ENCODE measurements at places on chromosomes 13 and 19.
A peak's percentile ranks its signal among the peaks of the same experiment; 100 is the strongest.

DNA sequence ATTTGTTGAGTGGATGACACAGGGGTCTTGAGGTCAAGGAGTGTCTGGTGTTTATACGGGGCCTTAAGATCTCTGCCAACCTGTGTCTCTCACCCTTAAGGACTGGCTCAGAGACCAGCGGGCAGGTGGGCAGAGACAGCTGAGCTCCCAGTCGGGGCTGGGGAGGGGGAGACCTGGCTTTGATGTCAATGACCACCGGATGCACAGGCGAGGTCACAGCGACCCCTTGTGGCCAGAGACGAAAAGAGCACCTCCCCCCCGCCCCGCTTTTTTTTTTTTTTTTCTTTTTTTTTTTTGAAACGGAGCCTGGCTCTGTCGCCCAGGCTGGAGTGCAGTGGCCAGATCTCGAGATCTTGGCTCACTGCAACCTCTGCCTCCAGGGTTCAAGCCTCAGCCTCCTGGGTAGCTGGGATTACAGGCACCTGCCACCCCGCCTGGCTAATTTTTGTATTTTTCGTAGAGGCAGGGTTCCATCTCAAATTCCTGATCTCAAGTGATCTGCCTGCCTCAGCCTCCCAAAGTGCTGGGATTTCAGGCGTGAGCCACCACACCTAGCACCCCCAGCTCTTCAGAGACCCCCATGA is 12.1 kb upstream of the KLK14 start:
- DNase-seq: no peak
- H3K27me3 ChIP-seq: no peaks in the 10 kb centered on the region
- peaks cover 13% of the 10 kb centered on the region for H3K4me1 ChIP-seq
- H3K36me3 ChIP-seq: no peaks in the 10 kb centered on the region

DNA sequence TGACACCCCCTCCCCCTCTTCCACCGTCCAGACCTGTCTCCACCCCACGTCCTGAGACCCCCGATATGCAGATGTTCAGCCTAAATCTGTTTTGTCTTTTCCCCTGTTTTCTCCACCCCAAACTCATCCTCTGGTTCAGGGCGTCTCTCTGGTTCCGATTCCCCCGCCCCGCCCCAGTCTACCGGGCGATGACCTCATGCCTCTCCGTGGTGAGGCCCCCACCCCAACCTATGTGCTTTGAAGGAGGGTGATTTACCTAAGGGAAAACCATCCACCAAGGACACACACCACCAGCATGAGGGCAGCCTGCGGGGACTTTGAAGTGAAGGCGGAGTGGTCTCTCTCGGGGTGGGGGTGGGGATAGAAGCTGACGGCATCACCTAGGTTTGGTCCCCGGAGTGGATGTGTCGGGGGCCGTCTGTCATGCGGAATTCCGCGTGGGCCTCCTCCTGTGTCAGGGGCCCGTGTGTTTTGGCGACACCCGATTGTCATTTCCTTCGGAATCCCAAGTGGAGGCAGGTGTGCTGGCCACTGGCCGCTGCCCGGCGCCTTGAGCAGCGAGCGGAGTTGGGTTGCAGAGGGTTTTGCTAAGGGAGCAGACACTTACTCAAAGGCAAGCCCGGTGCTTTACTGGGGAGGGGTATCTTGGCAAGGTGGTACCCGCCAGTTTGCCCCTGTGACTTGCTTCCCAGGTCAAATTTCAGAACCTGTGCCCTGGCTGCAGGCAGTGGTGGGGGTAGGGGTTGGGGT is 1.4 kb downstream of the FZR1 start:
- no peaks in the 10 kb centered on the region for H3K27me3 ChIP-seq
- H3K4me3 ChIP-seq: peak overlapping the region; percentile 90
- peak overlapping the region; percentile 88 for H3K27ac ChIP-seq
- H3K4me1 ChIP-seq: peaks cover 40% of the 10 kb centered on the region
- peaks cover 30% of the 10 kb centered on the region for H3K36me3 ChIP-seq

GRCh38 chr13:98970330-98970729 is 7.5 kb downstream of the DOCK9 start:
- peak overlapping the region; percentile 51 for H3K27ac ChIP-seq
- H3K4me1 ChIP-seq: peaks cover 54% of the 10 kb centered on the region
- no peak for DNase-seq
- no peaks in the 10 kb centered on the region for H3K27me3 ChIP-seq

GRCh38 chr13:44318161-44318560 is 55.5 kb upstream of the SERP2 start:
- no peak for DNase-seq
- H3K27me3 ChIP-seq: no peaks in the 10 kb centered on the region
- peak overlapping the region; percentile 63 for H3K27ac ChIP-seq
- no peaks in the 10 kb centered on the region for H3K36me3 ChIP-seq
- H3K4me1 ChIP-seq: peaks cover 20% of the 10 kb centered on the region

DNA sequence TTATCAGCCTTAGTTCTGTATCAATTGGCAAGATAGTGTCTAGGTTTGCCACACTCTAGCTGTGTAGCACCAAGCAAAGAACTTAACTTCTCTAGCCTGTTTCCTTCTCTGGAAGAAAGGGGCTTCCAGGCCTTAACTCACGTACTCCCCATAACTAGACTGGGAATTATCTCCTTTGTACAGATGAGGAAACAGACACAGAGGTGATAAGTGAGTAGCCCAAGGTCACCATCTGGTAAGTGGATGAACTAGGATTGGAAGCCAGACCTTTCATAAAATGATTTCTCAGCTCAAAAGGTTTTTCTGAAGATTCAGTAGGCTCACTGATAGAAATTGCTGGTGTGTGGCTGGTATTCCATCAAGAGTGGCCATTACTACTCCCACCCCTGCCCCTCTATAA is 3.1 kb downstream of the ZNF428 start:
- H3K36me3 ChIP-seq: peaks cover 30% of the 10 kb centered on the region
- H3K27me3 ChIP-seq: no peaks in the 10 kb centered on the region
- no peak overlapping the region for H3K4me3 ChIP-seq
- peaks cover 12% of the 10 kb centered on the region for H3K4me1 ChIP-seq
- no peak for DNase-seq
- H3K27ac ChIP-seq: no peak overlapping the region

- no peak overlapping the region for H3K27ac ChIP-seq
- no peak for DNase-seq
- no peak overlapping the region for H3K4me3 ChIP-seq
- H3K27me3 ChIP-seq: no peaks in the 10 kb centered on the region
Measured at GRCh38 chr19:46935066-46935663, 74.4 kb downstream of the ARHGAP35 start.

- peaks cover 76% of the 10 kb centered on the region for H3K36me3 ChIP-seq
- H3K27me3 ChIP-seq: no peaks in the 10 kb centered on the region
- H3K4me1 ChIP-seq: peaks cover 9% of the 10 kb centered on the region
- no peak overlapping the region for H3K4me3 ChIP-seq
- DNase-seq: no peak
Measured at GRCh38 chr19:19329126-19329525, 8.5 kb downstream of the MAU2 start.

DNA sequence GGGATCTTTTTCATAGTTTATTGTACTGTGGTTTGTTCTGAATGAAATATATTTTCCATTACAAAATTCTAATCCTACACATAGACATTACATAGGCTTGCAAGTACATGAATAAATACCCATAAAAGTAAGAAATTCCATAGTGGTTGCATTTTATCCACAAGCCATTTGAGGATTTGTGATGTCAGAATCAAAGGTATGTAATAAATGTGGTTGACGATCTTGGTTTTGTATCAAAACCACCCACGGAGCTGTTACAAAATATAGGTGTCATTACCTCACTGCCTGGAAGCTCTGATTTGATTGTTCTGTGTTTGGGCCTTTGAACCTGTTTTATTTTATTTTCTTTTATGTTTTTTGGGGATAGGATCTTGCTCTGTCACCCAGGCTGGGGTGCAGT is 125.1 kb downstream of the NALCN start:
- no peaks in the 10 kb centered on the region for H3K36me3 ChIP-seq
- no peak for DNase-seq
- no peaks in the 10 kb centered on the region for H3K27me3 ChIP-seq
- no peak overlapping the region for H3K4me3 ChIP-seq
- H3K4me1 ChIP-seq: no peaks in the 10 kb centered on the region

- no peak for DNase-seq
- no peak overlapping the region for H3K4me3 ChIP-seq
Measured at GRCh38 chr19:5186293-5187050, 154.1 kb downstream of the PTPRS start.

GRCh38 chr13:64684685-64685431 is 2545.3 kb downstream of the PCDH9 start:
- no peaks in the 10 kb centered on the region for H3K36me3 ChIP-seq
- no peaks in the 10 kb centered on the region for H3K27me3 ChIP-seq
- DNase-seq: no peak
- no peak overlapping the region for H3K27ac ChIP-seq
- no peaks in the 10 kb centered on the region for H3K4me1 ChIP-seq
- H3K4me3 ChIP-seq: no peak overlapping the region

DNA sequence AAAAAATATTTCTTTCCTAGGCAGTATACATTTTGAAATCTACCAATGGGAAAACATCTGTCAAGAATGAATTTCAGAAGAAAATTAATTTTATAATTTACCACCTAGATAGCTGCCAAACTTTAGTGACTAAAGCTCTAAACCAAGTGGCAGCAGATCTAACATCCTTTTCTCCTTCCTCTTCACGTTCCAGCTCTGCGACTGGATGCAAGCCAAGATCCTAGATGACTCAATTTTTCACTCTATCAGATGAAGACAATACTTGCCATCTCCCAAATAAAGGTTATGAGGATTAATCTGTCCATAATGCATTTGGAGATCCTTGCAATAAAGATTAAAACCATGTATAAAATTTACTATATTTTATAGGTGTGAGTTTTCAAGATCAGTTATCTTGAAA is 66.7 kb upstream of the MIR17HG start:
- H3K4me3 ChIP-seq: no peak overlapping the region
- no peaks in the 10 kb centered on the region for H3K4me1 ChIP-seq
- DNase-seq: no peak
- no peaks in the 10 kb centered on the region for H3K27me3 ChIP-seq
- H3K27ac ChIP-seq: no peak overlapping the region

- peaks cover 37% of the 10 kb centered on the region for H3K4me1 ChIP-seq
- H3K27ac ChIP-seq: no peak overlapping the region
- H3K4me3 ChIP-seq: no peak overlapping the region
- DNase-seq: no peak
Measured at GRCh38 chr19:1474011-1474764, 4.8 kb downstream of the C19orf25 start.

DNA sequence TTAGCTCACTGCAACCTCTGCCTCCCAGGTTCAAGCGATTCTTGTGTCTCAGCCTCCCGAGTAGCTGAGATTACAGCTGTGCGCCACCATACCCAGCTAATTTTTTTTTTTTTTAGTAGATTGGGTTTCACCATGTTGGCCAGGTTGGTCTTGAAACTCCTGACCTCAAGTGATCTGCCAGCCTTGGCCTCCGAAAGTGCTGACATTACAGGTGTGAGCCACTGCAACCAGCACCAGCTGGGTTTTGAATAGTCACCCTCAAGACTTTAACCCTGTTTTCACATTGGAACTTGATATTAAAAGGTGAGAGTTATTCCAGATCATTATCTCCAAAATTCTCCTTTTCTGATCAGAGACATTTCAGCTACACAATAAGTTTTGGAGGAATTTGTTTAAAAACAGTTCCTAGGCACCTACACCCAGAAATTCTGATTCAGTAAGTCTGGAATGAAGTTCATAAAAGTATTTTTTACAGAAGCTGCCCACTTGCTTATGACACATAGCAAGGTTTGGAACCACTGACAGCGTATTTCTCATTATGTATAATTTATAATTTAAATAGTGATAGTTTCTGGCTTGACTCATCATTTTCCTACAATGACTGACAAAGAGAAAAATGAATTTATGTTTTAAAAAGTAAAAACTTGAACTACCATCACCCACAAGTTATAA is 417.3 kb downstream of the DIAPH3 start:
- H3K4me3 ChIP-seq: no peak overlapping the region
- DNase-seq: no peak
- H3K27me3 ChIP-seq: no peaks in the 10 kb centered on the region
- H3K27ac ChIP-seq: no peak overlapping the region

- DNase-seq: no peak
- peaks cover 27% of the 10 kb centered on the region for H3K36me3 ChIP-seq
Measured at GRCh38 chr19:16386619-16387240, 62.1 kb downstream of the KLF2 start.

GRCh38 chr19:46181388-46181779 is 33.3 kb downstream of the IGFL2 start:
- no peak overlapping the region for H3K27ac ChIP-seq
- no peaks in the 10 kb centered on the region for H3K27me3 ChIP-seq
- H3K4me3 ChIP-seq: no peak overlapping the region
- H3K36me3 ChIP-seq: no peaks in the 10 kb centered on the region

DNA sequence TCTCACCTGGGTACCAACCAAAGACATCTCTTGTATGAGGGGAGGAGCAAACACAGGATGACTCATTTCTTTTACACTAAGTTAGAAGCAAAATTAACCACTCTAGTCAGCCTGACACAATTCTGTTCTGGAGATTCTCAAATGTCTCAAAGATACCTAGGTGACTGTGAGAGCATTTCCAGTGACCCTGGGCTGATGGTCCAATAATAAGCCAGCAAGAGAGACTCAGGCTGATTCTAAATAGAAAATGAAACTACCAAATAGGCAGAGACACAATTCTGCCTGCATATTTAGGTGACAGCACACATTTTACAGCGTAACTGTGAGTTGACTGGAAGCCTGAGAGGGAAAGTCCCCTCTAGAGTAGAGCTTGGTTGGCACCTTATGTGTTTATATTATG is 16.3 kb downstream of the ZNF91 start:
- no peaks in the 10 kb centered on the region for H3K27me3 ChIP-seq
- H3K36me3 ChIP-seq: peaks cover 30% of the 10 kb centered on the region
- no peak overlapping the region for H3K4me3 ChIP-seq
- H3K4me1 ChIP-seq: peaks cover 46% of the 10 kb centered on the region
- H3K27ac ChIP-seq: no peak overlapping the region

GRCh38 chr19:5292453-5292821 is 48.2 kb downstream of the PTPRS start:
- no peaks in the 10 kb centered on the region for H3K27me3 ChIP-seq
- no peak for DNase-seq
- no peaks in the 10 kb centered on the region for H3K36me3 ChIP-seq
- H3K4me1 ChIP-seq: peaks cover 70% of the 10 kb centered on the region

GRCh38 chr19:22634450-22634827 is 315 bp downstream of the ZNF492 start:
- no peaks in the 10 kb centered on the region for H3K27me3 ChIP-seq
- H3K4me1 ChIP-seq: peaks cover 7% of the 10 kb centered on the region
- H3K36me3 ChIP-seq: no peaks in the 10 kb centered on the region
- no peak overlapping the region for H3K27ac ChIP-seq
- peak overlapping the region; percentile 77 for H3K4me3 ChIP-seq
- no peak for DNase-seq

Measured in esophagus muscularis mucosa (tissue), 4 donors.